ENCODE measurements at places on chromosomes 12 and 14.

DNA sequence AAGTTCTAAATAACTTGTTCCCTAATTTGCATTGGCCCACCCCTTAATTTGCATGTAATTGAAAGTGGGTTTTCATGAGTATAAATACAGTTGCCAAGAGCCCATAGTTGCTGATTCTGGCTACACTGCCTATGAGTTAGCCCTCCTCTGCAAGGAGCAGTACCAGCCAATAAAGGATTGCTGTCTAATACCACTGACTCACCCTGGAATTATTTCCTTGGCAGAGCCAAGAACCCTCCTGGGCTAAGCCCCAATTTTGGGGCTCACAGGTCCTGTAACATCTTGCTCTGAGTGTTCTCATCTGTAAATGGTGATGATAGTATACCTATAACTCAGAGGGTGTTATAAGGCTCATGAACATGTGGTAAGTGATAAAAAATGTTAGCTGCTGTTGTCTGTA, 6.8 kb downstream of the TTC8 start:
- no peak for DNase-seq

DNA sequence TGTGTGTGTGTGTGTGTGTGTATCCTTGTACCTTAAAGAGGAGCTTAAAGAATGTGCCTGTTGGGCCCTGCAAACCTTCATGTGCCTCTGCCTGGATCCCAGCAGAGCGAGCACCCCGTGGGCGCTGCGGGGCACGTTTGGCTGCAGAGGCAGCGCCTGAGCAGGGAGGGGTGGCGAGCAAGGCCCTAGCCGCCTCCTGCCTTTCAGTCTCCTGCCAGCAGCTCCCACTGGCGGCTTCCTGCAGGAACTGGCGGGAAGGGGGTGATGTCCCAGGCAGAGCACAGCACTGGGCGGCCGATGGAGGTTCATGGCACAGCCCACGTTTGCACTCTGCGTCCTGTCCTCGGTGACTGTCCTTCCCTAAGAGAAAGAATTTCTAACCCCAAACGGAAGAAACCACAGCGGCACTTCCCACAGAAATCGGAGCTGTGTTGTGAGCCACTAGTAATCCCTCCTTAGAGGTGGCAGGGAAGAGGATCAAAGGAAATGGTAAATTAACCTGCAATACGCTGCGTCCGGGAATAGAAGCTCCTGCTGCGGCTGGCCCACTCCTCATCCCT, 19.8 kb downstream of the ZBTB42 start:
- DNase-seq: peak; percentile 92

- no peak for DNase-seq
Observed at GRCh38 chr12:30473274-30473673, 222.4 kb downstream of the IPO8 start.

DNA sequence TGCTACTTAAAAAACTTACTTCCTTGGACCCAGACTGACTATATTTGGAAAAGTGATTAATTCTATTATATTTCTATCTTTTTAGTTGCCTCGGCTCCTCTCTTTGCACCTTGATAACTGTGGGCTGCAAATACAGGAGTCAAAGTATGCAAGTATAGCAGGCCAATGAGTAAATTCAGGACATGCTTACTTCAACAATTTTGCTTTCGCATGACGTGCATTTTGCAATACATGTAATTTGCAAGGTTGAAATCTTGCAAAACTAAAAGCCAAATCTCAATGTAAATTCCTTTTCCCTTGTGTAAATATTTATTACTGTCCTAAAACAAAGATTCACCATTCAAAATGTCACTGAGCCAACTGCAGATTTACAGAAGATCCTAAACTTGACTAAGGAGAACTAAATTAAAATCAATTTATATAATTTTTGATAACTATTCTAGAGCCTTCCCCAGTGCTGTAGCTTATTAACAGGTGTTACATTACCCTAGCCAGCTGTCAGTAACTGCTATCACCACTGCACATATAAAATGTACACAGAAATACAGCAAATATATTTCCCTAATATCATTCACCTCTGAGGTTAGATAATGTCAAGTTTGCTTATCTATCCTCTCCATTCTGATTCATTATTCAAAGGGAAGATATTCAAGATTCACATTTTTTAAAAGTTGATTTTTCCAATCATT, 1069.5 kb downstream of the TRHDE start:
- no peak for DNase-seq

Data from SK-N-SH (cell line).